GM23248 (cell line): ENCODE measurements at places on chromosomes 6 and 20. TPM values are rescaled to one million over a fixed set of nuclear protein-coding genes. Genes with fewer than 3 reads are reported as not detected.
A peak's percentile ranks its signal among the peaks of the same experiment; 100 is the strongest.

DNA sequence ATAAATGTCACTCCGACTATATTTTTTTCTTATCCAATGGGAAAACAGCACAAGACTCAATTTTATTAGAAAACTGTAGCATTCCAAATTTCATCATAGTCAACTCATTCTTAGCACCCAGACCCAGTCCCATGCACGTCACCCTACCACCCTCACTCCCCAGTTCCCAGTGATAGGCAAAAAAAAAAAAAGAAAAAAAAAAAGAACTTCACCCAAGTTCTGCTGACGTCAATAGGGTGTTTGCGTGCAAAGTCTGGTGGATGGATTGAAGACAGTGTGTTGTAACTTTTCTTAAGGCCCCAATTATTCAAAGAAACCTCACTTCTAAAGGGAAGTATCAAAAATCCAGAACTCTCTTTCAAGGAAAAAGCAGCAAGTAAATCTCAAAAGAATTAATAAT, 213.9 kb upstream of the PRDM1 start:
- no peak for DNase-seq

- peak; percentile 46 for DNase-seq
Observed at GRCh38 chr6:42820512-42821340, 38.9 kb downstream of the BICRAL start.

GRCh38 chr6:13678255-13678983, 33.2 kb downstream of the RANBP9 start:
- DNase-seq: no peak

GRCh38 chr20:19867074-19867473, 109.0 kb downstream of the RIN2 start:
- DNase-seq: peak; percentile 87

DNA sequence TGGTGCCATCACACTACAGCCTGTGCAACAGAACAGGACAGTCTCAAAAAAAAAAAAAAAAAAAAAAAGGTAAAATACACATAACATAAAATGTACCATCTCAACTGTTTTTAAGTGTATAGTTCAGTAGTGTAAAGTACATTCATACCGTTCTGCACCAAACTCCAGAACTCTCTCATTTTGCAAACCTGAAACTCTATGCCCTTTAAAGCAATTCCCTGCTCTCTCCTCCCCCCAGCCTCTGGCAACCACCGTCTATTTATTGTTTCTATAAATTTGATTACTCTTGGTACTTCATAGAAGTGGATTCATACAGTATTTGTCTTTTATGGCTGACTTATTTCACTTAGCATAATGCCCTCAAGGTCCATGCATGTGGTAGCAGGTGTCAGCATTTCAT, 12.9 kb downstream of the RIPOR2 start:
- DNase-seq: no peak

- no peak for DNase-seq
Observed at GRCh38 chr6:70864401-70864800, 92.5 kb downstream of the B3GAT2 start.

- peak; percentile 37 for DNase-seq
Observed at GRCh38 chr6:35485402-35485877, 11.4 kb downstream of the TEAD3 start.

DNA sequence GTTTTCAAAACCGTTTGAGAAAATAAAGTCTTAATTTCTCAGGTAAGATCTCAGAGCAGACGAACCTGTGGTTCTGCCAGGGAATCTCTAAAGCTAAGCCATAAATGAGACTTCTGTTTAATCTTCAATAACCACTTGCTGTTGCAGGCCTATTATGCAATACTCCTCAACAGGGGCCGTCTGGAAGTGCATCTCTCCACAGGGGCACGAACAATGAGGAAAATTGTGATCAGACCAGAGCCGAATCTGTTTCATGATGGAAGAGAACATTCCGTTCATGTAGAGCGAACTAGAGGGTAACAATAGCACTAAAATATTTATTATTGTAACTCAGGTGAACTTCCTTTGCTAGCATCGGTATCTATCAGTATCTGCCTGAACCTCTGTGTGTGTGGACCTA, 223.7 kb downstream of the ARHGAP18 start:
- no peak for DNase-seq

GRCh38 chr6:139060332-139060731, 31.8 kb downstream of the ABRACL start:
- peak; percentile 91 for DNase-seq

DNA sequence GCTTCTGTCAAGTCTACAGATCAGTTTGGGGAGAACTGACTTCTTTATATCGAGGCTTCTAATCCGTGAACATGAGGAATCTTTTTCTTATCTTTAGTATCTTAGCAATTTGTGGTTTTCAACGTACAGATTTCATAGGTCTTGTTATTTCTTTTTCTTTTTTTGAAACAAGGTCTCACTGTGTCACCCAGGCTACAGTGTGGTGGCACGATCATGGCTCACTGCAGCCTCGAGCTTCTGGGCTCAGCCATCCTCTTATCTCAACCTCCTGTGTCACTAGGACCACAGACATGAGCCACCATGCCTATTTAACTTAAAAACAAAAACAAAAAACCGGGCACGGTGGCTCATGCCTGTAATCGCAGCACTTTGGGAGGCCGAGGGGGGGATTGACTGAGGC, 29.3 kb downstream of the DNAJC5 start:
- no peak for DNase-seq

The UBE2C gene
- 33.8 and 38.8 TPM in 2 replicates for total RNA-seq

The LST1 gene
- not detected in 2 replicates for total RNA-seq

The C4B gene
- 4.5 and 6.4 TPM in 2 replicates for total RNA-seq

The CLPSL2 gene
- not detected in 2 replicates for total RNA-seq

The TRAPPC3L gene
- total RNA-seq: 1.4 TPM in 1 of 2 replicates, not detected in the other

The RAET1L gene
- not detected in 2 replicates for total RNA-seq
